ENCODE measurements at places on chromosomes 7 and 10.

GRCh38 chr10:16440396-16441133 lies 3.8 kb downstream of the PTER start:
- peak; percentile 17 for DNase-seq

GRCh38 chr10:1591742-1592141 lies 145.6 kb downstream of the ADARB2 start:
- no peak for DNase-seq

- DNase-seq: no peak
Observed at GRCh38 chr10:34183016-34183796, 631.9 kb downstream of the PARD3 start.

GRCh38 chr7:116097365-116098009 lies 66.9 kb upstream of the TFEC start:
- no peak for DNase-seq

GRCh38 chr7:107972075-107972482 lies 30.9 kb downstream of the LAMB1 start:
- DNase-seq: no peak

DNA sequence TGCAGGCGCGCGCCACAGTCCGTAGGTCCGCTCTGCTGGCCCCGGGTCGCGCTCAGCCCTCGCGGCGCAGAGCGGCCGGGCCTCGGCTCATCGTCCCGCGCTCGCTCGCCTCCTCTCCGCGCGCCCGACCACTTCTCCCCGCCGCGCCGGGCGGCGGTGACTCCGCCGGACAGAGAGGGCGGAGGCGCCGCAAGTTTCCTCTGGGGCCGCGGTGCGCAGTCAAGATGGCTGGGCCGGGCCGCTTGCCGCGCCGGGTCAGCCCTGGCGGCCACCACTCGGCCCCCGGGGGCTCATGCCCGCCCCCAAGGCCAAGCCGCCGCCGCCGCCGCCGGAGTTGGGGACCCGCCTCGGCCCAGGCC lies 441 bp downstream of the FZD8 start:
- DNase-seq: no peak

- no peak for DNase-seq
Observed at GRCh38 chr10:22666287-22667092, 47.9 kb downstream of the PIP4K2A start.

DNA sequence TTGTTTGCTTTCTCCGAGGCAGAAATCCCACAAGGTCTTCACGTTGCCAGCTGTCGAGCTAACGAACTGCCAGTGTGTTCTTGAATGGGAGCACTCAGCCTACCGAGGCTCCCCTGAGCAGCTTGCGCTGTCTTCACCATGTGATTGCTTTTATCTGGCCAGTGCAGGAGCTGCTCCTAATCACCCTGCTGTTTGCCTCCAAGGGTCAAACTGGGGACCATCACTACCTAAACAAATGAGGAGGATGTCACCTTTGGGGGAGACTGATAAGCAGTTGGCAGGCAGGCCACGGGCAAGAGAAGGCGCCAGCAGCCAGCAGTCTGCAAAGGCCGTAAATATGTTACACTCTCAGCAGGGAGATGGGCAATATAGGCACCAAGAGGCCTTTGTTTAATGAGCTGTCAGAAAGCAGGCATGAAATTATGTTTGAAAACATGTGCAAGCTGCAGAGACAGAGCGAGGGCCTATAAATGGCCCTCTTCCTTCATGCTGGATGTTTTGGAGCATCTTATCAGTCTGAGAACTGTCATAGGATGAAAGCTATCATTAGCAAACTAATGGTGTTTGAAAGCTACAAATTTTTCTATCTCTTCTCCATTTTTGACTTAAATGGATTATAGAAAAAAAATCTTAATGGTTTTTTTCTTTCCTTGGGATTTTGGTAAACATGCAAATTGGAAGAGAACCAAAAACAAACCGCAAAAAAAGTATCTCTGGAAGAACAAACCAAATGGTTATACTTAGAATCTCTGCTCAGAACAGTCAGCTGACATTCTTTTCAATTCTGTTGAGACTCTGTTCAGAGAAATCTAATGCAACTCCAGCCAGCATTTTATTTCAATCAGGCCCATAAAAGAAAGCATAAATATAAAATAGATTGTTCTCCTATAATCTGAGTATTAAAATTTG lies 267.3 kb upstream of the NPVF start:
- peak; percentile 31 for DNase-seq

DNA sequence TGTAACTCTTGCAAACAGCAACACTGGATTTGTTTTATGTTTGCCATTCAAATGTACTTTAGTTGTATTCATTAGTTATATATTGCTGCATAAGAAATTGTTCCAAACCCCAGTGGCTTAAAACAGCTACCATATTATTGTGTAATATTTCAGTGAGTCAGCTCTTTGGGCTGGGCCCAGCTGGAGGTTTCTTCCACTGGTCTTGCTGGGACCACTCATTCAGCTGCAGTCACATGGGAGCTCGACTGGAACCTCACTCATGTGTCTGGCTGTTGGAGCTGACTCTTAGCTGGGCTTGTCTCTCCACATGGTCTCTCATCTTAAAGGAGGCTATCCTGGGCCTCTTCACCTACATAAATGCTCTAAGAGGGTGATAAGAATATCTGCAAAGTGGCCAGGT lies 23.2 kb upstream of the PIP4K2A start:
- DNase-seq: no peak

DNA sequence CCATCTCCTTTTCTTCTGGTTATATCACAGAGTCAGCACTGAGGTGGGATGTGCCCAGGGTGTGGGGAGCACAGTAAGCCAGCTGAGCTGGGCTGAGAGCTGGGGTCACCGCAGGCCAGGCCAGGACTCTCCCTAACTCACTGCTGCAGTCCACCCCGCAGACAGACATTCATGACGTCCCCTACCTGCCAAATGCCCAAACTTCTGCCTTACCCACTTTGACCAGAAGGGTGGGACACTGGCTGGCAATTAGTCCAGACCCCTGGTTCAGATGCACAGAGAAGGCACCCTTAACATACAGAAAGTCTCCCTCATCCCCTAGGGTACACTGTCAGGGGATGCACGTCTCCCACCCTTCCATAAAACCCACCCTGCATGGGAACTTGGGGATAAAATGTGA lies 2.1 kb downstream of the DRGX start:
- DNase-seq: no peak

DNA sequence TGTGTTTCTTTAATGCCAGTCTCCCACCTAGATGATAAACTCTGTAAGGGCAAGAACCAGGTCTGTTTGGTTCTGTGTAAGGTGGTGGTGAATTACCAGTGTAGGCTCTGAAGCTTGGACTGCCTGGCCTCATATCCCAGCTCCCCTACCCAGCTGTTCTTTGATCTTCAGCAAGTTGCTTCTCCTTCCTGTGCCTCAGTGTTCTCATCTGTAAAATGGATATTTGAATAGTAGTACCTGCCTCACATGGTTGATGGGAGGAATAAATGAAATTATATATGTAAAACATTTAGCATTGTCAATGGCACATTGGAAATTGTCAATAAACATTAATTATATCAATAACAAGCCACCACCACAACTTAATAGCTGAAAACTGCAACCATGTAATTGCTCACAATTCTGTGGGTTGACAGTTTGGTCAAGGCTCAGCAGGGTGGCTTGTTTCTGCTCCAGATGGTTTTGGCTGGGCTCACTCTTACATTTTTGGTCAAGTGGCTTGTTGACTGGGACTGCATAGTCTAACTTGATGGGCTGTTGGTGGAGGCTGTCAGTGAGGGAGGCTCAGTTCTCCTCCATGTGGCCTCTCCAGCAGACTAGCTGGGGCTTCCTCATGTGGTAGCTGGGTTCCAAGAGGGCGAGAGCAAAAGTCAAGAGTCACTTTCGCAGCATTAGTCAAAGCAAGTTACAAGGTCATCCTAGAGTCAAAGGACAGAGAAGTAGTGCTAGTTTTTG lies 84.5 kb upstream of the DUSP5 start:
- DNase-seq: no peak

- no peak for DNase-seq
Observed at GRCh38 chr10:30215141-30215540, 133.9 kb downstream of the MTPAP start.

- DNase-seq: no peak
Observed at GRCh38 chr10:72356115-72356514, 1.4 kb upstream of the DNAJB12 start.
